KG1 (cell line): ENCODE measurements at places on chromosomes 6 and 20.

GRCh38 chr6:125123468-125124048 is 30.0 kb upstream of the TPD52L1 start:
- no peak for DNase-seq

DNA sequence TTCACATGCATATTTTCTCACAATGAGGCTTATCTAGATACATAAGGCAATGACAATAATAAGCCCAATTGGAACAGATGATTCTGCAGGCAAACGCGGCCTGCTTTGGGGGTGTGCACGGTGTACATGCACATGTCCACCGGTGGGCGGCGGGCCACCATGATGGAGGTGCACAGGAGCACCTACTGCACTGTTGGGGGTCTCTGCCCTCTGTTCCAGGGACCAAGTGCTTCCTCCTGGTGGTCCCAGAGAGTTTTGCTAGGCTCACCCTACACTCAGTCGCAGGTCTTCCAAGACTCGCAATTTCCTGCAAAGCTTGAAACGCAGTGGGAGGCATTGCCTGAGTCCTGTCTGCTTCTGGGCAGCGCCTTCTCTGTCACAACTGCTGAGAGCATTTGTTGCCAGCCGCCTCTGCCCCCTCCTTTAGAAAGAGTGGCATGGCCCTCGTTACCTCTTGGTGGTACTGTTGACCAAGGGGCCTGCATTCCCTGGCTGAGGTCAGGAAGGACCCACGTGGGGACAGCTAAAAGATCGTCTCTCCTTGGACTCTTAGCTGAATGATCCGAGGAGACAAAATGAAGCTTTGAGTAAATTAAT is 135.3 kb downstream of the ERMARD start:
- DNase-seq: no peak

DNA sequence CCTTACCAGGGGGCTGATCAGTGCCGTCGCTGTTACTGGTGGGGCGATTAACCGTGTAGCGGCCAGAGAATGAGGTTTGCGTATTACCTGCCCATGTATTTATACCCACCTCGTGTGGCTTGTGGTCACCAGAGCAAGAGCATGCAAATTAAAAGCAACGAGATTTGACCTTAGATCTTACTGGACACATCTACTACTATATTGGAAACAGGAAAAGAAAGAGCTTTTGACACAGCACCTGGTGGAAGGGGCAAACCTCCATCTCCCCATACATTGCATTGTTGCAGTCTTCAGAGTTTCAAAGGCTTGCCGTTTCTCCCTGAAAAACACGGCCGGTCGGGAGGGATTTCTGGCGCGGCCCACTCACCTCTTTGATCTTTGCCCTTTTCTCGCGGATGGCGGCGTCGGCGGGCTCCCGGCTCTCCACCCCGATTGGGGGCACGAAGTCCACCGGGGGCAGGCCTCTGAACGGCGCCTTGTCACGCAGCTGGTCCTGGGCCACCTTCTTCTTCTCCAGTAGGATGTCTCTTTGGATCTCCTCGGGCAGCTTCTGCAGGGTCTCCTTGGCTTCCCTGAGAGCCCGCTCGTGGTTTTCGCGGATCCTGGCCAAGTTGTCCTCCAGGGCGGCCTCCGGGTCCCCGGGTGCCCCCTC is 1.3 kb downstream of the MAN1A1 start:
- DNase-seq: no peak

DNA sequence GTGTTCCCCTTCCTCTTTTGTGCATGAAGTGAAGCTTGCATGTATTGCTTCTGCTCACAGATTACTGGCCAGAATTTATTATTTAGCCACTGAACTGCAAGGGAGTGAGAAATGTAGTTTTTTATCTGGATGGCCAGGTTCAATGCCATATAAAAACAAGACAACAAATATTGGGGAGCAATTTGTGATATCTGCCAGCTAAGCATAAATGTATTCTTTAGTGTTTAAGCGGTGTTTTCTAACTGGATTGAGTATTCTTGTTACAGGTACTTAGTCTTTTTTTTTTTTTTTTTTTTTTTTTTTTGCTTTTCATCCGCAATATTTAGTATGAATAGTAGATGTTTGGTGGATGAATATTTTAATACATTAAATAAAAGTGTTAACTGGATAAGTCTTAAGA is 158.2 kb downstream of the TFAP2B start:
- no peak for DNase-seq

DNA sequence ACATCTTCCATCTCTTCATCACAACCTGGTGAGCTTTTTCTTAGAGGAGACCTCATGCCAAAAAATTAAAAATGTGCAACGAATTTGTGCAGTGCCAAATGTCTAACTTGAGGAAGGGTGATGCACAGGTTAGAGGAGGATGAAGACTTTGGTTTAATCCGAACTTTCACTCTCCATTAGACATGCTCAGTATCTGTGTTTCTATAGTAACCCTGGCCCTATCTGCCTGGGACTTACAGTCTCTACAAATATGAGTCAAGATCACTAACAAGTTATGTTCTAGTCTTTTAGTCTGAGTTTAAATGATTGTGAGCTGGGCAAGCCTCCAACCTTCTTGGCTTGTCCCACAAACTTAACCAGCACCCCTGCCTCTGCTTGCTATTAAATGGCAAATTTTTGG is 377.0 kb downstream of the BMP2 start:
- DNase-seq: no peak

DNA sequence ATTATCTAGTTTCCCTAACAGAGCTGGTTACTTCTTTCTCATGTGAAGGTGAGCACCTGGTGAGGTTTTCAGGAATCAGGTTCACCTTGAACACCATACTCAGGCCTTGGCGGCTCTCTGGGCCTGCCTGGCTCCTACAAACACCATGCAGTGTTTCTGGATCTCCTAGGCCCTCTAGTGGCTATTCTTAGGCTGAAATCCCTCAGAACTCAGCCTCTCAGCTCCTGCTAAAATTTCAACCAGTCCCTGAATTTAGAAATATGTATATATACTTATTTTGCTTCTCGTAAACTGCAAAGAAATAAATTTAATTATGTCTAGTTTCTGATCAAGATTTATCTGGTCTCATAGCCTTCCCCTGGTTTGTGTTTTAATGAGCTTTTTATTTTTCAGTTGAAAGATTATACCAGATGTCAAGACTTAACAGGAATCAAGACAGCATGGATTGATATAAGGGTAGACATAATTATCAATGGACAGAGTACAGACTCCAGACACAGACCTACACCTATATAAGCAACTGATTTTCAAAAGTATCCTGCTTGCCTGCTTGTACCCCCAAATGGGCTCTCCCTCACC is 55.9 kb downstream of the ANKEF1 start:
- DNase-seq: no peak

GRCh38 chr6:5656226-5656625 is 350.5 kb downstream of the NRN1 start:
- DNase-seq: no peak

- DNase-seq: no peak
Measured at GRCh38 chr6:53854843-53855567, 60.2 kb downstream of the LRRC1 start.
